Stimulated activated CD8-positive, alpha-beta memory T cell treated with anti-CD3 and anti-CD28 coated beads, Interleukin-4, amount 100 ng/mL, for 24 hours (primary cell): ENCODE measurements at places on chromosomes 1 and 21.

DNA sequence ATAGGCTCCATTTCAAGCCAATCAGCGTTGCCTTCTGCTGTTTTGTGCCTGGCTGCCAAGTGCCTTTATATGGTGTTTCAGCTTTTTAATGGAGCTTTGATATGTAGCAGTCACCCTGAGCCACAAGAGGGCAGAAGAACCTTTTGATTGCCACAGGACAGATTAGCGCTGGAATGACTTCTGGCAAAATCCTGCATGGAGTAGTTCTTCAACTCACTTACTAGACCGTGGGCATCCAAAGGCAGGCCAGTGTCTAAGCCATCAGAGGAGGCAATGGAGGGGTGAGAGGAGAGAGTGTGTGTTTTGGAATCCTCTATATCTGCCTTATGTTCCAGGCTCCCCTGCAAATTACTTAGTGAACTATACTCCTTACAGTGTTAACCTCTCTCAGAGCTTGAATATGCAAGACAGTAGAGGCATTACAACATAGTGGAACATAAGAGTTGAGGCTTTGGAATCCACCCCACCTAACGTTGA lies 56.2 kb downstream of the ST3GAL3 start:
- peak; percentile 1 for DNase-seq

- no peak for DNase-seq
Observed at GRCh38 chr1:186139701-186140100, 235.4 kb downstream of the TPR start.

- no peak for DNase-seq
Observed at GRCh38 chr1:56710646-56711045, 65.5 kb downstream of the PRKAA2 start.

DNA sequence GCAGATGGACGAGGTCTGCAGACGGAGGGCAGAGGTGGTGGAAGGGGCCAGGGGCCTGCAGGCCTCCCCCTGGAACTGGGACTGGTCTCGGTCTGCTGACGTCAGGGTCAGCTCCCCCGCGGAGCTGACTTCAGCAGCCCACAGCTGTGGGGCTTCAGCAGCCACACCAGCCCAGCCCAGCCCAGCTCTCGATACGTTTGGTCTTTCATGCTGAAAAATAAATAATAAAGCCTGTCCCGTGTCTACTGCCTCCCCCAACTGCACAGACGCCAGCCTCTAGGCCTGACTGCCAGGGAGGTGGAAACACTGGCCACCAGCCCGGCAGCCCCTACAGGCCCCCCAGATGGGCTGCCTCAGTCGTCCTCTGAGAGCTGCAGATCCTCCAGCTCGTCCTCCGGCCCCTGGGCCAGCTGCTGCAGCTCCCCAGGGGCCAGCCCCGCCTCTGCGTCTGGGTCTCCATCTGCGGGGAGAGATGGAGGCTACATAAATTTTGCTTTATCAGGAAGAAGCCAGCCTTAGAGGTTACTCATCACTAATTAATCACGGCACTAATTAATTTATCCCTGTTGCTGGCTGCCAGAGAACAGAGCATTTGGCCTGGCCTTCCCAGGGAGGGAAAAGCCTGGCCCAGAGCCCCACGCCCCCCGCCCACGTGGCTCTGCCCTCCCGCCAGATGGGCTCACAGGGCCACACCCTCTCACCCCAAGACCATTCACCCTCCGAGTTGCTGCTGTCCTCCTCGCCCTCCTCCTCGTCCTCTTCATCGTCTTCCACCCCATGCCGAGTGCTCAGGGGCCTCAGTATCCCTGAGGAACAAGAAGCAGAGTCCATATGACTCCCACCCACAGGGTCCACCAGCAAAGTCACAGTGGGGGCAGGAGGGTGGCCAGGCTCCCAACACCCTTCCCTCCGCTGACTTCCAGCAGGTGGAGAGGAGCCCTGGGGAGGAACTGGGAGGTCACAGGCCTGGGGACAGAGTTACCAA lies 14.4 kb downstream of the NOC2L start:
- DNase-seq = no peak

GRCh38 chr1:175742790-175743459 lies 470 bp downstream of the TNR start:
- no peak for DNase-seq

GRCh38 chr1:60861961-60862567 lies 220.3 kb upstream of the NFIA start:
- no peak for DNase-seq

GRCh38 chr1:23369335-23370013 lies at the start of gene ZNF436:
TSS of gene ZNF436 (minus strand) at chr1:23369836. CDS start at chr1:23368005, 1,831 bp downstream.
- DNase-seq = peak; percentile 10

GRCh38 chr1:33274446-33274845 lies 18.2 kb downstream of the ZNF362 start:
- no peak for DNase-seq

DNA sequence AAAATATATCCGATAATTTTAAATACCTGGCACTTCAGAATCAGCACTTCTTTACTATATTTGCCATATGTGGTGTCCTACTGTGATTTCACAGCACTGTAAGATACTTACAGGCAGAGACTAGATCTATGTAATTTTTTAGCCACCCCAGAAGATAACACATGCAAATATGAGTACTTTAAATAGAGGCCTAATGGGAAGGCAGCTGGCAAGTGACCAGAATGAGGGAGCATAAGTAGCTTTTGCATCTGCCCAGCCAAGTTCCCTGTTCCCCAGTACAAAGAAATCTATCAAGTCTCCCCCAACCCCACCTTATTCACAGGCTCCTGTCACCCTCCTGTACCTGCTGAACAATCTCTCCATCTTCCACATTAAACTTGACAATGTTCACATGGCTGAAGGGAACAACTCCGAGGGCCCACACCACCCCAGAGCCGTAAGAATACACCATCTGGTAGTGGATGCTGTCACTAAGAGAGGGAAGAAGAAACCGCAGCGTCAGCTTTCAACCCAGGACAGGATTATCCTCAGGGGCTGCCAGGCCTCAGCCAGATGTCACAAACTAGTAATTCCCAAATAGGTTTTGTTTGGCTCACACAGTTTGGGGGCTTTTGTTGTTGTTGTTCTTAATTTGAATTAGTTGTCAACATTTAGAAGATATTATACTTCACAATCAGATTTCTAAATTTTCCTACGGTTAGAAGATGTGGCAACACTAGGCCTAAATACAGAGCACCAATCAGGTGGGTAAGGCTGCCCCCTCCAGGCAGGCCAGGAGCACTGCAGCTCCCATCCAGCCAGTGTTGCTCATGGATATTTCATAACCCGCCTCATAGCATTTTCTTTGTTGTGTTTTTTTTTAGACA lies 10.4 kb downstream of the EMC1 start:
- peak; percentile 42 for DNase-seq

DNA sequence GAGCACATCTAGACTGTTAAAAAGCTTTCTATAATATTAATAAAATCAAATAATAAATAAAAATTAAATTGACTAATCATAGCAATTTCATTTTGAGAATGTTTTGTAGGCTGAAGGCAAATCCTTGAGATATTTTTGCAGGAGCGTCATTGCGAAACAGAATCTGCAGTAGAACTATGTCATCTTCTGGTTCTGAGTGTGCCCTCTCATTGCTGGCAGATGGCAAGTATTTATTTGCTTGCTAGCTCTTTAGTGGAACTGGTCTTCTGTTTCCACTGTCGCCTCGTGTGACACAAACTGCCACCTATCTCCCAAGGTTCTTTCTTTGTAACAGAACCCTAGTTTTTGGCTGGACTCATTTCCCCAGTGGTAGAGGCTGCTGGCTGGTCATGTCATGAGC lies 19.0 kb upstream of the IRF2BP2 start:
- DNase-seq = no peak

DNA sequence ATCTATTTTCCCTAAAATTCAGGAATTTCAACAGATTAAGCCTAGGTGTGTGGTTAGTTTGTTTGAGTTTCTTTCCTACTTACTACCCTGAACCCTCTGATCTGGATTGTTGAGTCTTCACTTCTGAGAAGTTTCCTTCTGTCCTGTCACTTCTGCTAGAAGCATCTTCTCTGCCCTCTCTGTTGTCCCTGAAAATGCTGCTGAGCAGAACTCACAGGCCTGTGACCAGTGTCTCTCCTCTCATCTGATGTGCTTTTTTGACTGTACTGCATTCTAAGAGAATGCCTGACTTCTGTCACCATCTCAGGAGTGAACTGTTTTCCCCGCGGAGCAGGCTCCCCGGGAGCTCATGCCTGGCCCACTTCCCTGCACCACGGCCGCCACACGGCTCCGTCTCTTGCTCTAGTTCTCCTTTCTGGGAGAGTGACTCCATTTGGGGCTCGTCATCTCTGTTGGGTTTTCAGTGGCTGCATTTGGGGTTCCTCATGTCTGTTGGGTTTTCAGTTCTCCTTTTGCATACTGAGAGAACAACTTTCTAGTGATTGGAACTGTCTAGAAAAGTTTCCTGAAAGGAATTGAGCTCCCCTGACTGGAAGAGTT lies 77.9 kb downstream of the POFUT2 start:
- DNase-seq = no peak

GRCh38 chr1:147904726-147905125 lies 2.1 kb downstream of the GJA8 start:
- DNase-seq = no peak

DNA sequence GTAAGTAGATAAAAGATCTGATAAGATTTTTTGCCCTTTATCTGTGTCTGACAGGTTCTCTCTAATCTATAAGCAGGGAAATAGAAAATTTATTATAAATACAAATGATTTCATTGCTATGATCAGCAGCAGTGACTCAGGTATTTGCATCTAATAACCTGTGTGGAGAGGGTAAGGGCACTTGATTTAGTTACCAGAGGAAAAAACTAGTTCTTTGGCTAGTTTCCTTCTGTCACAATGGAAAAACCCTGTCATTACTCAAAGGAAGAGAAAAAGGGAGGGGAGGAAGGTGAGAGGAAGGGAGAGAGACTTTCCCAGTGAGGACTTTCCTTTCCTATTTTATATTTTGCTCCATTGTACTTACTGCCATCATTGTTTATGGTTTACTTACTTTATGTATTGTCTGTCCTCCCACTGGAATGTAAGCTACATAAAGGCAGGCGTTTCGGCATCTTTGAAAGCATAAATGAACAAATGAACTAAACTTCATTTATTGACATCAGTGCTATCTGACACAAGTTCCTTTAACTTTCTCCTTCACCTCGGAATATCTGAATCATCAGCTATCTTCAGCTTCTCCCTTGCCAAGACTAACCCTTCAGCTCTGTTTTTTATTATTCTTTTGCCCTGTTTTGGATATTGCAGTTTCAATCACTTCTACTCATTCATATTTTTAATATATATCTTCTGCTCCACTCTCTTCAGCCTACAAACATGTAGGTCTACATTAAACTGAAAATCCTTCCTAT lies 34.9 kb downstream of the WDR3 start:
- no peak for DNase-seq

DNA sequence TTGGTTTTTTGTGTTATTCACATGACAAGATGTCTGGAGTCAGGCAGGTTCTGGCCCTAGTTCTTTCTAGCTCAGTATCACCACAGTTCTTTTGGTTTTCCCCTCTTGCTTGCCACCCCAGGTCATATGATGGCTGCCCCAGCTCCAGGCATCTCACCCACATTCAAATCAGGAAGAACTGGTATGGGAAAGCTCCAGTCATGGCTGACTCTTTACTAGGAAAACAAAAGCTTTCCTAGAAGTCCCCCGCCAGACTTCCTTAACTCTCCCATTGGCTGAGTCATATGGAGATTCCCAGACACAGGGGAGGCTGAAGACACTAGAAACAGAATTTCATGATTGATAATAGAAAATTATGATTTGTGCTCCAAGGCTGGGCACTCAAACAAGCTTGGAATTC lies 22.1 kb upstream of the EYA3 start:
- no peak for DNase-seq

GRCh38 chr1:244603498-244603897 lies 49.4 kb upstream of the DESI2 start:
- no peak for DNase-seq

DNA sequence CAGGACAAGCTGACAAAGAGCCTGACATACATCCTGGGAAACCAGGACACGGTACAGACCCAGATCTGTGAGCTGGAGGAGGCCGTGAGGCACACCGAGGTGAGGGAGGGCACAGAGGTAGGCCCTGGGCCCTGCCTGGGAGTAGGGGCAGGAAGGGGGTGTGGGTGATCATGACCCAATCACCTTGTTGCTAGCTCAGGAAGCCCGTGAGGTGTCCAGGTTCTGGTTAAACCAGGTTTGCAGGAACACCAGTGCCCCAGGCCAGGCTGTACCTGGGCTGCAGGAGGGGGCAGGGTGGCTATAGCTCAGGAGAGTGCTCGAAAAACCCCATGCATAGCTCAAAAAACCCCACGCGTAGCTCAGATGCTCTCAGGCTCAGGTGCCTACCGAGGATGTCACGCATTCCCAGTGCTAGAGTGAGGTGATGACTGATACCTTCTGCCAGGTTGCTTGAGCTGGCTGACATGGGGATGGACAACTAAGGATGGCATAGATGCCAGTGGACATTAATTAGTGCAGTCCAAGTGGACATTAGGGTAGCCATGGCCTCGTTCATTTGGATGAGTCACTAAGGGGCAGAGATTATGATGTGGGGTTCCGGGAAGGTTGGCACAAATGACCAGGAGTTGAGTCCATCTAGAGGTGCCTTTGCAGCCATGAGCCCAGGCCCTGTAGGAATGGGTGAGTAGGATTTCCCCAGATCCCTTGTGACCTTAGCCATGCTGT lies 3.7 kb downstream of the TRIM46 start:
- DNase-seq = no peak

DNA sequence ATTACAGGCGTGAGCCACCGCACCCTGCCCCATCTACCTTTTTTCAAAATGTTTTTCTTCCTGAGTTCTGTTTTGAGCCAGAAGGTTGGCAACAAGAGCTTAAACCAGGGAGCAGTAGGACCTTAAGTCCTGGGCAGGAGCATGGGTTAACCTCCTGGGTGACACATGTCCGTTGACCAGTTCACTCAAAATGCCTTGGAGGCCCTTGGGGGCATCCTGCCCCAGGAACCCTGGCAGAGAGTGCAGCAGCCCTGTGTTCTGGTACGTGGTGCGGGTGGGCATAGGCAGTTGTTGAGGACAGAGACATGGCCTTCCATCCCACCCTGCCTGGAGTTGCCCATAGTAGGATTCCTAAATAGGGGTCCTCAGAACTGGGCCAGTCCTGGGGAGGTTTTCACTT lies 11.6 kb downstream of the H6PD start:
- DNase-seq = no peak

DNA sequence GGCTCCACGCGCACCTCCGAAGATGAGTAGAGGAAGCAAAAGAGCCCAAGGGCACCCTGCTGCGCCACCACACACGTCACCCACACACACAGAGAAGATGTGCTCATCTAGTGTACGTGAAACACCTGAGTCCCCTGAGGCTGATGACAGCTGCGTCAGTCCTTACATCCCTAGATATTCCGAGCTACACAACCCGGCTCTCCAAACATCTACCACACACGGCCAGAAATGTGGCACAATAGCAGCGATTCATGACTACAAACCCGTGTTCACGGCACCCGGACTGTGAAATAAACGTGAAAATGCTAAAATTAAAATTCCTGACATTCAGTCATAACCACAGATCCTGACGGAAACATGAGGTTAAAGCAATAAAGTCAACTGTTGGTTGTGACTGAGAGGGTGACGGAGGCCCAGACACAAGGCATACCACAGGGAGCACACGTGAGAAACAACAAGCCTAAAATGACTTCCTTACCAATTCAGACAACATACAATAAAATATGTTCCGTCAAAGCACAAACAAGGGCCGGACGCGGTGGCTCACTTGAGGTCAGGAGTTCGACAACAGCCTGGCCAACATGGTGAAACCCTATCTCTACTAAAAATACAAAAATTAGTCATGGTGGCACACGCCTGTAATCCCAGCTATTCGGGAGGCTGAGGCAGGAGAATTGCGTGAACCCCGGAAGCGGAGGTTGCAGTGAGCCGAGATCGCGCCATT lies 7.3 kb downstream of the SSU72 start:
- no peak for DNase-seq
